ENCODE measurements at places on chromosomes 12 and 14. TPM values are rescaled to one million over a fixed set of nuclear protein-coding genes. Genes with fewer than 3 reads are reported as not detected.

DCN gene
- total RNA-seq, result not detected

CIROP gene
- total RNA-seq, result not detected

KRT71 gene
- total RNA-seq, result not detected

GMFB gene
- 42.5 TPM for total RNA-seq

KRT3 gene
- not detected for total RNA-seq

DPF3 gene
- total RNA-seq, result 0.13 TPM

GARIN6 gene
- total RNA-seq, result not detected

SSPN gene
- total RNA-seq, result not detected

GALNT6 gene
- total RNA-seq, result 7.0 TPM

Measured in T-helper 17 cell (primary cell).